Progenitor cell of endocrine pancreas (in vitro differentiated cells): ENCODE measurements at places on chromosomes 1 and 21. TPM values are rescaled to one million over a fixed set of nuclear protein-coding genes. Genes with fewer than 3 reads are reported as not detected.
A peak's percentile ranks its signal among the peaks of the same experiment; 100 is the strongest.

GRCh38 chr1:45001011-45001481 lies 10.1 kb downstream of the HECTD3 start:
- H3K4me3 ChIP-seq, result no peak overlapping the region
- H3K27me3 ChIP-seq, result no peaks in the 10 kb centered on the region
- no peak overlapping the region for H3K27ac ChIP-seq
- DNase-seq, result no peak
- H3K36me3 ChIP-seq, result peaks cover 16% of the 10 kb centered on the region
- no peaks in the 10 kb centered on the region for H3K4me1 ChIP-seq

- peaks cover 21% of the 10 kb centered on the region for H3K27me3 ChIP-seq
- no peak for DNase-seq
- peaks cover 3% of the 10 kb centered on the region for H3K36me3 ChIP-seq
- no peak overlapping the region for H3K27ac ChIP-seq
- no peak overlapping the region for H3K4me3 ChIP-seq
Observed at GRCh38 chr1:7299994-7300393, 471.1 kb upstream of the VAMP3 start.

The LORICRIN gene
- not detected in 2 replicates for total RNA-seq

- DNase-seq, result no peak
- H3K4me1 ChIP-seq, result peaks cover 20% of the 10 kb centered on the region
- no peaks in the 10 kb centered on the region for H3K27me3 ChIP-seq
Observed at GRCh38 chr1:187396929-187397796, 568.4 kb downstream of the PLA2G4A start.

DNA sequence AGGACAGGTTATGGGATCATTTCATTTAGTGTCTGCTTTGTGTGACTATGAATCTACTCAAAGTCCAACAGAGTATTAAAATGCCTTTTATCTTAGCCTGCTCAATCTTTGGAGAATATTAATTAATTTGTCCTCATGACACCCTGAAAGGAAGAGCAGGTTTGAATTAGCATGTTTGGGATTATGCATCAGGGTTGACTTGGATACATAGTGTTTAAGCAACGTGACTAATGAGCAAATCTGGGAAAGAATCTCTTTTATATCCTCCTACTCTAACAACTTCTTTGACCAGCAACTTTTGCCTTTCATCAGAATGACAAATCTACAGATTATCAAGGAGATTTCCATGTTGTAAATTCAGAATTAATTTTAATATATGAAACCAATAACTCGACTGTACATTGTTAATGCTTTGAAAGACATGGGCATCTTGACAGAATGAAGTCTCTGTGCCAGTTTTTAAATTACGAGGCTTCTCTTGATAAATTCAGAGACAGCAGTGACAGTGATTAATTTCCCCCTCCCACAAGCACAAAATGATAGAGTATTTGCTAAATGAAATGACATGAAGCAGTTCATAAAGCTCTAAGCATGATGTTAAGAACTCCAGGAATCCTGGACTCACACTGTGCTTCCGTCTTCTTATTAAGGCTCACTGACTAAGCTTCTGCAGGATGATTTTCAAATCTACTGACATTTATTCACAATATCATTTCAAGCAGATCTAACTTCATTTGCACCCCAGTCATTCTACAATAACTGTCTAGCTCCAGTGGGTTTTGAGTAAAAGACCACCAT lies 156.5 kb downstream of the PCNX2 start:
- H3K27ac ChIP-seq, result no peak overlapping the region
- no peaks in the 10 kb centered on the region for H3K36me3 ChIP-seq
- H3K27me3 ChIP-seq, result no peaks in the 10 kb centered on the region
- peaks cover 3% of the 10 kb centered on the region for H3K4me1 ChIP-seq
- H3K4me3 ChIP-seq, result no peak overlapping the region

DNA sequence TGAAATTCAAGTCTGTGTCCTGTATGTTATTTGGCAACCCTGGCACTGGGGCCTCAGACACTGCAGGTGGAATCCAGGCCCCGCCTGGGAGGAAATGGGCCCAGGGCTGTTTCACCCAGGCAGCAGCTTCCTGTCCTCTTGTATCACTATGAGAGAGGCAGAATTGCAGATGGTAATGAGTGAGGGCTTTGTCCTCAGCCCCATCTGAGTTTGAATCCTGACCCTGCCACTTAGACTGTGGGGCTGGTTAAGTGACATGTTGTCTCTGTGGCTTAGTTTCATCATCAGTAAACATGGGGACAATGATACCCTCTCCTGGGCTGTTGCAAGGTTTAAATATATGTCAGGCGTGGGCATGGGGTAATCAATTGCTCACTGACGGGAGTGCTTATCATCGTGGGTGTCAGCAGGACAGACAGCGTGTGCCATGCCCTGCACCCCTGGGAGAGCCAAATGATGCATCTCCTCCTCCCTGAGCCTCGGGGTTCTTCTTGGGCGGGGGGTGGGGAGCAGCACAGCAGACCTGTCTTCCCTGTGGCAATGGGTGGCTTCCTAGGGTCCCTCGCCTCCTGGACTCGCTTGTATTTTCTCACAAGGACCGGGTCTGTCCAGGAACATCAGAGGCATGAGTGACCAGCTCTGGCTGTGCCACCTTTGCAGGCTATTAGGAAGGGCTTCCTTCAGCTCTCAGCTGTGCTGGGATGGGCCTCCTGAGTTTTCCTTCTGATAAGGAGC lies 42.1 kb downstream of the ARHGEF10L start:
- peaks cover 4% of the 10 kb centered on the region for H3K36me3 ChIP-seq
- no peak overlapping the region for H3K4me3 ChIP-seq
- H3K27ac ChIP-seq, result peak overlapping the region; percentile 41

The PPM1J gene
- 0.43 and 0.71 TPM in 2 replicates for total RNA-seq

GRCh38 chr1:232335741-232336293 lies 294.1 kb downstream of the SIPA1L2 start:
- H3K4me1 ChIP-seq, result peaks cover 15% of the 10 kb centered on the region
- H3K27me3 ChIP-seq, result peaks cover 25% of the 10 kb centered on the region
- no peak overlapping the region for H3K27ac ChIP-seq

- peak; percentile 46 for DNase-seq
- H3K27ac ChIP-seq, result peak overlapping the region; percentile 14
- no peaks in the 10 kb centered on the region for H3K36me3 ChIP-seq
- no peak overlapping the region for H3K4me3 ChIP-seq
- peaks cover 4% of the 10 kb centered on the region for H3K4me1 ChIP-seq
Observed at GRCh38 chr1:84944767-84945486, 51.9 kb upstream of the LPAR3 start.

- no peaks in the 10 kb centered on the region for H3K4me1 ChIP-seq
- H3K4me3 ChIP-seq, result no peak overlapping the region
- H3K27me3 ChIP-seq, result no peaks in the 10 kb centered on the region
- no peaks in the 10 kb centered on the region for H3K36me3 ChIP-seq
- no peak overlapping the region for H3K27ac ChIP-seq
- no peak for DNase-seq
Observed at GRCh38 chr21:25176637-25177412, 430.5 kb downstream of the MRPL39 start.

GRCh38 chr21:45263534-45263933 lies 24.2 kb downstream of the POFUT2 start:
- H3K27me3 ChIP-seq, result no peaks in the 10 kb centered on the region
- no peaks in the 10 kb centered on the region for H3K4me1 ChIP-seq
- H3K36me3 ChIP-seq, result peaks cover 31% of the 10 kb centered on the region
- no peak for DNase-seq
- H3K27ac ChIP-seq, result no peak overlapping the region

The CACNA1S gene
- 0.05 TPM in 1 of 2 replicates, not detected in the other for total RNA-seq

DNA sequence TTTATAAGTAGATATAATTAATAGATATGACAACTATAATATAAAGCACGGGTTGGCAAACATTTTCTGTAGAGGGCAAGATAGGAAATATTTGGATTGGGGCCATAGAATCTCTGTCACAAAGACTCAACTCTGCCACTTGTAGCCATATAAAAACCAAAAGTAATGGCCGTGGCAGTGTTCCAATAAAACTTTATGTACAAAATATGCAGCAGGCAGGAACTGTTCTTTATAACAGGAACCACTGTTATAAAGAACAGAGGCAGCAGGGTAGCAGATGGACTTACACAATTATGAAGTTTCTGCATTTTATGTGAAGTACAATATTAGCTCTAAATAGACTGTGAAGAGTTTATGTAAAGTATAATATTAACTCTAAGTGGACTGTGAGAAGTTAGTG lies 16.9 kb upstream of the QSOX1 start:
- H3K4me3 ChIP-seq, result no peak overlapping the region
- no peaks in the 10 kb centered on the region for H3K36me3 ChIP-seq
- no peak for DNase-seq

DNA sequence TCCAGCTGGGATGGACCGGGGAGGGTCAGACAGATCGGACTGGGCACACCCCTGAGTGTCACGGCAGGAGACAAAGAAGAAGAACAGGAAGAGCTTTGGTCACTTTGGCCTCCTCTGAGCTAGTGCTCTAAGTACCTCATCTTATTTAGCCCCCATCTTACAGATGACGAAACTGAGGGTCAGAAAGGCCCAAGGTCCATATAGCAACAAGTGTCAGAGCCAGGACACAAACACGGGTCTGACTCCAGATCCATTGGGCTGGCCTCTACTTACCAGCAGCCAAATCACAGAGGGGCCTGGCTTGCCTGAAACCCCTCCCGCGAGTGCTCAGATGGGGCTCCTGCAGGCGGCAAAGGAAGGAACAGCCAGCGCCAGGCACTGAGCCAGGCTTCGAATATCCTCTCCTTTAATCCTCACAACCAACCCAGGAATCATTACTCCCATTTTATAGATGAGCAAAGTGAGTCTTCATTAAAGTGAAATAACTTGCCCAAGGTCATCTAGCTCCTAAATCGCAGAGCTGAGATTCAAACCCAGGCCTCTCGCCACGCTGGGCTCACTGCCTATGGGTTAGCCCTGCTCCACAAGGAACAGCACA lies 25.7 kb upstream of the SELENON start:
- H3K4me3 ChIP-seq, result peak overlapping the region; percentile 36
- H3K27me3 ChIP-seq, result no peaks in the 10 kb centered on the region

DNA sequence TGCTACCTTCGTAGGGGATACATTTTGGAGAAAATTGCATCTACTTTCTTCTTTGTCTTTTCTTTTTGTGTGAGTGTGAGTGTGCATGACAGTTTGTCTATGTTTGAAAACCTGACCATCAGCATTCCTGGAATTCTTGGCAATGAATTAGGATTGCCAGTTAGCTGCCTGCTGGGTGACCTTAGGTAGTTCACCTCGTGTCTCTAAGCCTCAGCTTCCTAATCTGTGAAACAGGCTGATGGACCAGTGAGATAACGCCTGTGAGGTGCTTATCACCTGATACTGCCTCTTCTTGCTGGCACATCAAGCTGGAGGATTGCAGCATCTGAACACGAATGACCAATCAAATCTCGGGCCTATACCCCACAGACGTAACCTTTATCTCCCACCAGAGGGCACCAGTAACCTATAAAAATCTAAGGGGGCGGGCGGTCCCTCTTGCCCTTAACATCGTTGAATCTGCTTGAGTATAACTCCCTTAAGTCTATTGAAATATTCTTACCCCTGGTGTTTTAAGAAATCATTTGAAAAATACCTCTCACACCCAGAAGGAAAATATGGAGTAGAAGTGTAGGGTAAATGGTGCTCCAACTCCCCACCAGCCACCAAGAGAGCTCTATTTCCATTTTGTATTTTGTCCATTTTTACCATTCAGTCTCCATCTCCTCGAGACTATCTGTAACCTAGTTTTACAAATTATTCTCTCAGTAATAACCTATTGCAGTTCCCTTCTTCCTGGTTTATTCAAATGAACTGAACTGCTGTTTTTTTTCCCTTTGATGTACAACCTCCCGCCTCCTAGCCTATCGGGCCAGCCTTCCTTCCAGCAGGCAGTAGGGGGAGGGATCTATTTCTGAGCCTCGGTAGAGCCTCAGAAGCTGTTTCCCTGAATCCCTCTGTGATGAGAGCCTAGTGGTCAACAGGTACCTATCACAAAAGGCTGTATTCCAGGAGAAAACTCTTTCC lies 49.7 kb downstream of the MDM4 start:
- DNase-seq, result peak; percentile 22
- no peak overlapping the region for H3K4me3 ChIP-seq
- no peak overlapping the region for H3K27ac ChIP-seq
- H3K27me3 ChIP-seq, result no peaks in the 10 kb centered on the region
- H3K4me1 ChIP-seq, result peaks cover 19% of the 10 kb centered on the region

The TMPRSS15 gene
- not detected in 2 replicates for total RNA-seq

The OR2AK2 gene
- total RNA-seq, result not detected in 2 replicates

The NHLH2 gene
- 0.20 and 0.29 TPM in 2 replicates for total RNA-seq

DNA sequence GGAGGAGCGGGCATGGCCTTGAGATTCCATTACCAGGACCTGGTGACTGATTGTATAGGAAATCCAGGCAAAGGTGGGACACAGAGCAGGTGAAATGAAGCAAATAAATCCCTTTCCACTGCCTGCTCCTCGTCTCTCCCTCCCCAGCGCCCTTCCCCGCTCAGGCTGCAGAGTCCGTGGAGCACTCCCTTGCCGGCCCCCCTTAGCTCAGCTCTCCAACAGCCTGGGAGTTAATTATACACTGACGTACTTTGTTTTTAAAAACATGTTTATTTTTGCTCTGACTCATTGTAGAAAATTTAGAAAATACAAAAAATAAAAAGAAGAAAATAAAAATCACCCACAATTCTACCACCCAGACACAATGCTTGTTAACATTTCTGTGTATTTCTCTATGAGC lies 61.7 kb downstream of the LGR6 start:
- H3K36me3 ChIP-seq, result no peaks in the 10 kb centered on the region
- no peak overlapping the region for H3K27ac ChIP-seq
- no peak for DNase-seq
- H3K4me1 ChIP-seq, result no peaks in the 10 kb centered on the region
- peaks cover 18% of the 10 kb centered on the region for H3K27me3 ChIP-seq
- no peak overlapping the region for H3K4me3 ChIP-seq

DNA sequence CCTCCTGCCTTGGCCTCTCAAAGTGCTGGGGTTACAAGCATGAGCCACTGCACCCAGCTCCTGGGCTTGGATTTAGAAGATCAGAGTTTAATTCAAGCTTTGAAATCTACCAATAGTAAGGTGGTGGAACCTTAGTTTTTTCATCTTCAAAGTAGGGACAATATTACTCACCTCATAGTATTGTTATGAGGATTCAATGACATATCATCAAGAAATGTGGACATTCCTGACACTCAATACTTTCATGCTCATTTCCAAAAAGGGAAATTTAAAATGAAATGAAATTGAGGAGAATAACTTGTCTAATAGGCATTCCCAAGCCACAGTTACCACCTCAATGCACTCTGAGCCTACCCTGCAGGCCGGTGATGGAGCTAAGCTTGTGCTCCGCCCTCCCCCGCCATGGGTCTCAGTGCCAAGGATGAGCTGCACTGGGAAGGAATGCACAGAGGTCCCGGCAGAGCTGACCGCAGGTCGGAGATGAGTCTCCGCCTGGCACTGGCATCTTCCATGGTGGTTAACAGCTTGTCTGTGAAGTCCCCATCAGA lies 56.5 kb upstream of the BCAR3 start:
- DNase-seq, result no peak
- no peak overlapping the region for H3K4me3 ChIP-seq
- H3K27me3 ChIP-seq, result peaks cover 4% of the 10 kb centered on the region
- no peak overlapping the region for H3K27ac ChIP-seq
- no peaks in the 10 kb centered on the region for H3K36me3 ChIP-seq

GRCh38 chr1:117695796-117696490 lies 90.1 kb downstream of the TENT5C start:
- H3K27me3 ChIP-seq, result peaks cover 10% of the 10 kb centered on the region
- H3K27ac ChIP-seq, result no peak overlapping the region
- H3K4me3 ChIP-seq, result no peak overlapping the region
- no peaks in the 10 kb centered on the region for H3K4me1 ChIP-seq
